Stimulated activated CD4-positive, alpha-beta T cell treated with anti-CD3 and anti-CD28 coated beads, Interleukin-12 subunit alpha, Interleukin-12 subunit beta, amount 100 ng/mL, for 24 hours (primary cell): ENCODE measurements at places on chromosomes 1 and 21.

- DNase-seq: no peak
Measured at GRCh38 chr1:26539722-26540121, 10.2 kb downstream of the RPS6KA1 start.

DNA sequence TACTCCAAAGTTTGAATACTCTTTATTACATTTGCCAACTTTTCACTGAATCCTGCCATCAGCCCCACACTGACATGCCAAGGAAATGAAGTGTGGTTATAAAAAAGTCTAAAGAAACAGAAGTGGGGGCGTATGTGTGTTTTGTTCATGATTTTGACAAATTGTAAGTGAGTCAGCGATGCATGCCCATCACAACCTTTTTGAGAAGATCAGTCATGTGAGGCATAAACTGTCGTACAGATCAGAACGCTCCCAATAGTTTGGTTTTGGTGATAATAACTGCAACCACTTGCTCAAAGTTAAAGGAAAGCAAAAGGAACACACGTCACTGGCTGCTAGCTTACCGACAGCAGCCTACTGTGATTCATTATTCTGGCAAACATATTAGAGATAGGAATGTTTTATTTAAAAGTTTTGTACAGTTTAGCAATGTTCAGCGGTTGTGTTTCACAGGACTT, 95.6 kb downstream of the RGS2 start:
- DNase-seq: no peak

DNA sequence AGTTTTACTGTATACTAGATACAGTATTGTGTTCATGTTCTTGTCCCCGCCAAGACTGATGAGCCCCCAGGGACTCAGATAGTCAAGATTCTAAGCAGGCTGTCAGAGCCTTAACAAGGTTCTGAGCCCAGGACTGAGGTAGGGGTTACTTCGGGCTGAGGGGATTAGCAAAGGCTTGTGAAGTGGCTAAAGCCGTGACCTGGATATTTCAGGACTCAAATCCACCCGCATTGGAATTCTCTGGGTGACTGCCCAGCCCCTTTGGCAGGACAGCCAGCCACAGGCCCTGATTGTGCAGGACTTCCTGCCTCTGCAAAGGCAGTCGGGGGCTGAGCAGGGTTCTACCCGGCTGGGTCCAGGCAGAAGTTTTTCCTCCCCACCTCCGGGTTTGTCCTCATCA, at the start of gene PLA2G5:
Gene PLA2G5 (plus strand): TSS at position 321 of the 400 bp plus-strand sequence. CDS start 14,637 bp downstream, outside the sequence.
- no peak for DNase-seq

DNA sequence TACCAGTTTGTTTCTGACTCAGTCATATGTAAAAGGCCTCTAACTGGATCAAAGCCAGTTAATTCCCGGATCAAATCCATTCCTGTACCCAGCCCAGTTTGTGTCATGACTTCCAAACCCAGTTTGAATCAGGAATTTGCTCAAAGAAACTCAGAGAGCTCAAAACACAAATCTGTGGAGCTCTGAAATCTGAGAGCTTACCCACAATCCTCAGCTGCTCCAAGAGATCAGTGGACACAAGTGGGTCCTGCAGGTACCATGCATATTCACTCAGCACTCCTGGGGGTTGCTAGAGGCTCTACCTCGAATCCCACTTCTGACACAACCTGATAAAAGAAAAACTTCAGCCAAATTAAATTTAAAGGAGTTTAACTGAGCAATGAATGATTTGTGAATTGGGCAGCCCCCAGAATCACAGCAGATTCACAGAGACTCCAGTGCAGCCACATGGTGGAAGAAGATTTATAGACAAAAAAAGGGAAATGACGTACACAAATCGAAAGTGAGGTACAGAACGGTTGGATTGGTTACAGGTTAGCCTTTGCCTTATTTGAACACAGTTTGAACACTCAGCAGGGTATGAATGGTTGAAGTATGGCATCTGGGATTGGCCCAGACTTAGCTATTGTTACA, 11.9 kb upstream of the MRPL55 start:
- no peak for DNase-seq

GRCh38 chr1:118954301-118954905, 33.7 kb downstream of the TBX15 start:
- DNase-seq: no peak
